ENCODE measurements at places on chromosomes 16 and 17.

GRCh38 chr16:17847234-17847795 lies 376.6 kb upstream of the XYLT1 start:
- no peak for DNase-seq

DNA sequence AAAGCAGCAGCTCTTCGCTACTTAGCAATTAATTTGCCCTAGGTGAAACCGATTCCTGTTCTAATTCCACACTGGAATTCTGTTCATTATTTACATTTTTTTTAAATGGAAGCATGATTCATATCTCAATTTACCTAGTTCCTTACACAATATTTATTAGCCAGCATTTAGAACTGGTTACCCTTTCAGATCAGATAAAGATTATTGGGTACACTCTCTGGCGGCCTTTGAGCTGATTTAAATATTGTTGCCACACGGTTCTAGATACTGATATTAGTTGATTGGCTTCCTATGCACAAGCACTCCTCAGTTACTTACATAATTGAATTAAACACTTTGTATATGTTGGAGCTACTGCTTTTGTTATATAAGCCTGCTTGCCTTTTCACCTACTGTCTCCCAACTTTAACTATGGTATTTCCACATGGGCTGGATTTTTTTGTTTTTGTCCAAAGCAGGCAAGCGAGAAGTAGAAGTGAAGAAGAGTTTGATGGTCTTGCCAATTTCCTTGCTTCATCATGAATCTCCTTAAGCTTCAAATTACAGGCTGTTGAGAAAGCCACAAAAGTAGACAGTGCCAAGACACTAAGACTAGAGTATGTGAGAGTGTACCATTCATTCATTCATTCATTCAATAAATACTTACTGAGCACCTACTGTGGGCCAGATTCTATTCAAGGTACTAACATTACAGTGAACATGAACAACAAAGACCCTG lies 3.9 kb upstream of the ALDH3A2 start:
- no peak for DNase-seq

GRCh38 chr17:40852364-40852763 lies 14.7 kb downstream of the KRT12 start:
- no peak for DNase-seq

DNA sequence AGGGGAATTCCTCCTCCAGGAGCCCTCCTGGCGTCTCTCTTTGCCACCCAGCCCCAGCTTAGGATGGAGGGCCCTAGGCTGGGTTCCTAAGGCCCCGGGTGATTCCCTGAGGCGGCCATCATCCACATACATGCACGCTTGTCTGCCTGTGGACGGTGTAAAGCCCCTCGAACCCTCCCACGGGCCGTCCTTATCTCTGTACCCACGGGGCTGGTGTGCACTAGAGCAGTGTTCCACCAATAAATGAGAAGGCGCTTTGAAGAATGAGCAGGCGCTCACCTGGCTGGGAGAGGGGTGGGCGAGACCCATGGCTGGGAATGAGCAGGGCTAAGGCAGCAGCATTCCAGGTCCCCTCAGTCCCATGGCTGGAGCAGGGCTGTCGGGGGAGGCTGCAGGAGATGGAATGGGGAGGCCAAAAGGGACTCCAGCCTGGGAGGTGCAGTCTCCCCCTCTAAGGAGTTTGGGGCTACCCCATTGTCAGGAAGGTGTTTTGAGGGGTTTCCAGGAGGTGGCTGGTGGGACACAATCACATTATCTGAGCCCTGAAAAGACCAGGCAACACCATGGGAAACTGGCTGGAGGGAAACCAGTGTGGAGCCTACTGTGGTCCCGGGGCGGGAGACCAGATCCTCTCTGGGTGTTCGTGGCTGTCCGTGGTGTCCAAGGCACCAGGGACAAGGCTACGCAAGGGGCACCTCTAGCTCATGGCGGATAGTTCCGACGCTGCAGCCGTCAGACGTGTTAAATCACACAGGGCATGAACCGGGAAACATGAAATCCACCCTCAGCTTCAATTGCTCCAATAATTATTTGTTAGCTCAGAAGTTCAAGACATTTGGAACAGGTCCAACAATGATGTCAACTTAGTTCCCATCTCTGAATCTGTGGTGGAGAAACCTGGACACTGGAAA lies 87.5 kb upstream of the DNAH17 start:
- no peak for DNase-seq

DNA sequence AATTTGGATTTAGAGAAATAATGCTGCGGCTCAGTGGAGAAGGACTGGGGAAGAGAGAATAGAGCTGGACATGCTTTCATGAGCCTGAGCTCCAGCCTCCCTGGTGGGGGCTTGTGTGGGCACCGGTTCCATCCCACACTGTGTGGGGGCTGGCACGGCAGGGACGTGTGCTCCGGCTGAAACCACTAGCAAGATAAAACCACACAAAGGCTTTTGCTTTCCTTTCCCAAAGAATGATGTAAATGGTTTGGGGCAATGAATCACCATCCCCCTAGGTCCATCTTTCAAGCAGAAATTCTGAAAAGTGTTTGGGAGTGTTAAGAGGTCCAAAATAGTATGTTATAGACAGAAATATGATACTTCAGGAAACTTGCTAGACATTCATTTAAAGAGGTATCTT lies 77.0 kb downstream of the CDH11 start:
- no peak for DNase-seq

DNA sequence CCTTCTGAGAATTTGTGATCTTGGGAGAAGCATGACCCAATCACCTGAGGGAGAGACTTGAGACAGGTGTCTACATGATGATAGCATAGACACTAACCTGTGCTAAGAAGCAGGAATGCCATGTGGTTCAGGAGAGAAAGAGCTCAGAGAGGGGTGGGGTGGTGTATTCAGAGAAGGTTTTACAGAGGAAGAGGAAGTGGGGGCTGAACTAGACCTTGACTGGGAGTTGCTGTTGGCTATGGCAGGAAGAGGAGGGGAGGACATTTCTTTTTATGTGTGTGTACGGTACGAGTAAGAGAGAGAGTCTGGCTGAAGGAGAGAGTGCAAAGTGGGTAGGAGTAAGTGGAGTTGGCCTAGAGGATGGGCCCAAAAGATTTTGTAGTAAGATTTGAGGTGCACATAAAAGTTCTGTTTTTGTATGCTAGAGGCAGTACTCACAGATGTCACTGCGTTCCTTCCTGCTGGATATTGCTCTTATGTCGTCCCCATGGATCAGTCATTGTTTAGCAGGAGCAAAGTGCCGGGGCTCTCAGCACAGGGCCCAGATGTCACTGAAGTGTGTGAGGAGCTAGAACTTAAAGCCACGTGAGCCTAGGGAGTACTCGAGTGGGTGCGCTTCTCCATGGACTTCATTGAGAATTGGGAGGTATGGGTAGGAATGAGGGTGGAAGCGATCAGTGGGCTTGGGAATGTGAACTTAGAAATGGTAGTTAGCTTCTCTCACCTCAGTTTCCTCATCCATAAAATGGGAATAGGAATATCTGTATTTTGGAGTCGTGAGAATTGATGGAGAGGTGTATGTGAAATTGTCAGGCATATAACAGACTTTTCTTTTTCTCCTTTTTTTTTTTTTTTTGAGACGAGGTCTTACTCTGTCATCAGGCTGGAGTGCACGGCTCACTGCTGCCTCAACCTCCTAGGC lies 22.1 kb downstream of the SLC7A6 start:
- no peak for DNase-seq

GRCh38 chr16:58114827-58115825 lies 14.1 kb downstream of the CFAP20 start:
- no peak for DNase-seq

- DNase-seq, result no peak
Measured at GRCh38 chr17:70265471-70265870, 96.1 kb downstream of the KCNJ2 start.

DNA sequence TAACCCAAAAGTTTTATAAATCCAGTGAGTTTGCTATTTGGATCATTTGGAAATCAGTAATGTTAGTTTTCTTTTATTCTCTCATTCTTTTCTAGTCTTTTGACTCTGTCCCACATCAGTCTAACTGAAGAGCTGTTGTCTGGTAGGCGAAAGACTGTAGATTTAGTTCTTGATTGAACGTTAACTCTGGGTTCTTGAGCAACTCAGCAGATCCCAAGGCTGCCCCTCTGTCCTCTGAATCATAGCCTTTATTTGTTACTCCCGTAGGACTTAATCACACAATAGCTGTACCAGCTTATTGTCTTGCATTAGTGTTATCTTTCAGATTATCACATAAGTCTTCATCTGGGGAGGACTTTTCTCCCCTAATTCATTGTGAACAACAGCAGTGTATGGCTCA lies 119.3 kb upstream of the TOM1L1 start:
- no peak for DNase-seq

DNA sequence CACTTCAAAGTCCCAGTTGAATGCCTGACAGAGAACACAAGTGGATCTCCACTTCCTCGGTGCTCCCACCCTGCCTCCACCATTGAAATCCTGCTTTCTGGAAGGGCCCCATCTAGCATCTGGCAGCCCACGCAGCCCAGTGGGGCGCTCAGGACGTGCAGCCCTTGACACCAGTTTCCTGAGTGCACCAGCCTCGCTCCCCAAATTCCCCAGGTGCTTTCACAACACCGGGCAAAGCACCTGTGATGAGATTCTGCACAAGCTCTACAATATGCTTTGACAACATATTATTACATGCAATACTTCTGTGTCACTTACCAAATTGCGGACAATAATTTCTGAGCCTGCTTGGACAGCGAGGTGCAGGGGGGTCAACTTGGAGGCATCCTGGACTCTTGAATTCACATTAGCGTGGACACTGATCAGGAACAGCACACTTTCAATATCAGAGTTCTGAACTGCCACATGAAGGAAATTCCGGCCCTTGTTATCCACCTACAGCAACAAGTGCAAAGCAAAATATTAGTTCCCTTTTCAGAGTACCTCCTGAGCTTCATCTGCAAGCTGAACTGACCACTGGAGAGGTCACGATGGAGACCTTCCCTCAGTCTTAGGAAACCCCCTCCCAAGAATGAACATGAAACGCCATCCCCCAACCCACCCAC lies 33.9 kb downstream of the CYB5D2 start:
- DNase-seq, result no peak

GRCh38 chr17:64008346-64008745 lies 10.2 kb downstream of the PRR29 start:
- no peak for DNase-seq

DNA sequence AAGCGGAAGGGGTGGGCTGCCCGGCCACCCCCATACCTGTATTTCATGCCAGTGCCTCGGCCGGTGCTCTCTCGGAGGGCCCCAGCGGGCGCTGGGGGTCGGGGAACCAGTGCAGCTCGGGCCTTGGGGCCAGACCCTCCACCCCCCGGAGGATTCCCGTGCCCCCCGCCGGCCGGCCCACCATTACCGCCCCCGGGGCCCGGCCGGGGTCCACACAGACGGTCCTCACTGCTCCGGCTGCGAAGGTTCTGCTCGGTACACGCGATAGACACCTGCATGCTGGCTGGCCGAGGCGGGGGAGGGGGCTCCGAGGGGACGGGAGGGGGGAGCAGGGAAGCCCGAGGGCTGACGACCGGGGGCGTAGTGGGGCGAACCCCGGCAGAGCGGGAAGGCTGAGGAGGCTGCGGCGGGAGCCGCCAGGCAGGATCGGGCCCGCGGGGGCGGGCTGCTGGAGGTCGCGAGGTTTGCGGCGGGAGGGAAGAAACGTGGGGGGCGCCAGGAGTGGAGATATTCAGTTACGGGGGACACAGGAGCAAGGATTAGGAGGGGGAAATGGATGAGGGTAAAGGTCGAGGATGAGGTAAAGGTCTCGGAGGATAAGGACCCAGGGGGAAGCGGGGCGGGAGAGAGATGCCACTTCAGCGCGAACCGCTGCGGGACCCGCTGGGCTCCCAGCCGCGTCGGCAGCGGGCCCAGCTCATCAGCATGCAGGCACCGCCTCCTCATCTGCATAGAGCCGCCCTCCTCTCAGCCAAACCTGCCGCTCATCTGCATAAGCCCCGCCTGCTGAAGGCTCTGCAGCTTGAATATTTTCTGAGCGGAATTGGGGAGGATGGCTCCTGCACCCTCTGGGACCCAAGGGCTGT lies at the start of gene KCNAB3:
TSS of gene KCNAB3 (minus strand) at position 699 of the 866 bp plus-strand sequence. CDS start at position 278, 421 bp downstream.
- no peak for DNase-seq

- DNase-seq, result no peak
Measured at GRCh38 chr16:1933097-1933661, 9.8 kb downstream of the MSRB1 start.

DNA sequence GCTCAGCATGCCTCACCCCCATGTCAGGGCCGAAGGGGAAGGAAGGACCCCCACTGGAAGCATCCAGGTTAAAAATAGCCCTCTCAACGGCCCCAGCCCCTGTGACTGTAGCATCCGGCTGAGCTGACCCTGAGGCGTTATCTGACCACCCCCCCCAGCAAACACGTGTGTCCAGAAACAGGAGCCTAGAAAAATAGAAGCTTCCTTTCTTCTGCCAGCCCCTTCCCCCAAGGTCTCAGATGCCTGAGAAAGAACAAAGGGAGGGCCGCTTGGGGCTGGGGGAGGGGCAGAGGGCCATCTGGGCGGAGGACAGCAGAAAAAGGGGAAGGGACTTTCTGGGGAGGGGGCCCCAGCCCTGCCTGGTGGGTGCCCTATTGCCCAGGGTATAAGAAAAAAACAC lies 55.8 kb downstream of the ACTG1 start:
- DNase-seq, result no peak

DNA sequence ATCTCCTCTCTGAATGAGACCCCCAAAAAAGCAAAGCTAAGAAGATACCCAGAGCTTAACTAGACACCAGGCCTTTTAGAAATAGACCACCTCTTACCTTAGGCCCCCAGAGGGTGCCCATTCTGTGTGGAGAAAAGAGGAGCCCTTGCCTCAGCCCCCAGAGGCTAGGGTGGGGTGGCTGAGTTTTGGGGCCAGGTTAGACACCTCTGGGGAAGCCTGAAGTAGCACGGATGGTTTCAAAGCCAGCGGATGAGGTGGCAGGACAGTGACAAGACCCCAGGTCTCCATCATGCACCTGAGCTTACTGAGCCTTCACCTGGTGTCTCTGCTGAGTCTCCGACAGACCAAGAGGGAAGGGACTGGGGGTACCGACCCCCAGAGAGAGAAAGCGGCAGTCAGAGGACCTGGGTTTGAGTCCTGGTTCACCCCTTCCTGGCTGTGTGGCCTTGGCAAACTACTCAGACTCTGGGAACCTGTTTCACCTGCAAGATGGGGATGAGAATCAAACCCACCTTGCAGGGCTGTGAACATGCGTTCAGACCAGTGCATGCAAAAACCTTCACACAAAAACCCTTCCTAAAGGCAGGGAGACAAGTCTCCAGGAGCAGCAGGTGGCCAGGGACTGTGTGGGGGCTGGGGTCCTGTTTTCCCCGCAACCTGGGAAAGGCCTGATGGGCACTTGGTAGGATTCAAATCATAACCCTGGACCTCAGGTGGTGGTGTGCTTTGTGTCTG lies 7.7 kb downstream of the SCGB1C2 start:
- DNase-seq, result no peak

GRCh38 chr17:45929344-45929743 lies 35.0 kb downstream of the MAPT start:
- no peak for DNase-seq

GRCh38 chr16:5228369-5228768 lies 130.8 kb upstream of the EEF2KMT start:
- no peak for DNase-seq

- no peak for DNase-seq
Measured at GRCh38 chr16:87295661-87296531, 21.3 kb downstream of the C16orf95 start.

GRCh38 chr16:2959206-2959605 lies 4.9 kb upstream of the KREMEN2 start:
- no peak for DNase-seq

Measured in activated CD8-positive, alpha-beta memory T cell treated with anti-CD3 and anti-CD28 coated beads for 1 hour (primary cell).